ENCODE measurements at places on chromosomes 12 and 14.

GRCh38 chr12:65810036-65810435 is 14.2 kb upstream of the HMGA2 start:
- no peak for DNase-seq

GRCh38 chr14:30264161-30264560 is 294.8 kb upstream of the G2E3 start:
- no peak for DNase-seq

- DNase-seq = no peak
These were observed 134.4 kb upstream of the OR4E1 start for GRCh38 chr14:21807975-21808374.

DNA sequence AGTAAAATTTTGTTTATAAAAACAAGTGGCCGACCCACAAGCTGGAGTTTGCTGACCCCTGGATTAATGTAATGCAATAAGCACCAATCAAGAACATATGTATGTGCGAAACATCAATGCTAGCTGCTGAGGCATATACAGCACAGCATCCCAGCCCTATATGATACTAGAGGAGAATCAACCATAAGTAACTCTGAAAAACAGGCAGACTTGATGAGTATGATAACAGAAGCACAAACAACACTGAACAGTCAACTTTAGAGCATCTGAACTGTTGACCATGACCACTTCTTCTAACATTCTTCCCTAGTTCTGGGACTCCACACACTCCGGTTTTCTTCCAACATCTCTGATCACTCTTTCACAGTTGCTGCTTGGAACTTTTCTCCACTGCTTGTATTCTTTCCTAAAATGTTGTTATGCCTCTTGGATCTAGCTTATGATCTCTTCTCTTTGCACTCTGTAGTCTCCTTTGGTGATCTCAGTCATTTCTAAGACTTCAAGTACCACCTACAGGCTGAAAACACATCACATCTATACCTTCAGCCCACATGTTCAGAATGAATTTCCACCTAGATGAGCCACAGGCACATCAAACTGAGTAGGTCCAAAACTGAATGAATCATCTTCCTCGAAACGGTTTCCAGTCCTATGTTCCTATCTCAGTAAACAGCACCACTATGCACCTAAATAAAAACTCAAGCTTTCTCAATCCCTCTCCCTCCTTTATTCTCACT is 57.2 kb downstream of the STXBP6 start:
- DNase-seq = no peak

DNA sequence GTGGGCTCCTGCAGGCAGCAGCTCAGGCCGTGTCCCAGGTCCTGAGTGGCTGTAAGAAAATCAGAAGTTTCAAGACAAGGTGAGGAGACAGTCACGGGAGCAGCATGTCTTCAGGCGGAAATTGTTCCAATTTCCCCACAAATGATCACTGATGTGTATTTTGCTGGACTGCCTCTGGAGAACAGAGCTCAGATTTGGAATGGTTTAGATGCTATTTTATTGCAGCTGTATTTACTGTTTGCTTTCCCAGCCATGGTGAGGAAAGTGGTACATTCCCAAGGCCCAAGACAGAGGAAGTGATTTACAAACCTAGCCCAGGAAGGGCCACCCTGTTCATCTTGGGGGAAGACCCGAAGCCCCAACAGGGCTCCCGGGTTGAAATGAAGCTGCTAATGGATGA is 195.6 kb downstream of the CHST11 start:
- DNase-seq = no peak

DNA sequence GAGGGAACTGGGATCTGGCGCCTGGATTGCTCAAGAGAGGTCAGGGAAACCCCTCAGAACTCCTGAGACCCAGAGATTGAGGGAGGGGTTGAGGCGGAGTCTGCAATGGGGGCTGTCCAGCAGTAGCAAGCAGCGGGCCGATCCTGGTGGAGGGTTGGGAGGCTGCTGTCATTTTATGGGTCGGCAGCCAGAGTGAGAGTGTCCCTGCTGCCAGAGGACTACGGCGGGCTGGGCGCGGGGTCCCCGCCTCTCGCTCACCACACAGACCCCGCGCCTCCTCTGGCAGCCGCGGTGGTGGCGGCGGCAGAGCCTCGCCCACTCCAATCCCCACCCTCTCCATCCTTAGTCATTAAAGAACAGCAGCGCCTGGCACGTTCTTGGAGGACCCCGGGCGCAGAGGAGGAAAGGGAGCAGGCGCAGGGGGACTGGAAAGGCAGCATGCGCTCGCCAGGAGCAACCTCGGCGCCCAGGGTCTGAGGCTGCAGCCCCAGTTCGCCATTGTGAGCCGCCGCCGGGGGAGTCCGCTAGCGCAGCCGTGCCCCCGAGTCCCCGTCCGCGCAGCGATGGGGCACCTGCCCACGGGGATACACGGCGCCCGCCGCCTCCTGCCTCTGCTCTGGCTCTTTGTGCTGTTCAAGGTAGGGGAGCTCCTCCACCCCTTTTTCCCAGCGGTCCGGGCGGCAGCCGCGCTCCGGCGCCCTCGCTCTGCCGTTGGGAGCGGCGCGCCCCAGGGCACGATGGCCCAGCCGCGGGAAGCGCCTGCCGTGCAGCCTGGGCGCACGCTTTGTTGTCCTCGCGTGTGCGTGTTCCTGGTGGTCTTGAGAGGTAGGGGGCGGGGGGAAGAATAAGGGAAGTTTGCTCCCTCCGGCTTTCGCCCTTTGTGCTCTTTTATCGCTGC is at the start of gene PTPRO:
Gene PTPRO, plus strand, starts transcription at position 345 of the 898 bp plus-strand sequence.
- DNase-seq = no peak

DNA sequence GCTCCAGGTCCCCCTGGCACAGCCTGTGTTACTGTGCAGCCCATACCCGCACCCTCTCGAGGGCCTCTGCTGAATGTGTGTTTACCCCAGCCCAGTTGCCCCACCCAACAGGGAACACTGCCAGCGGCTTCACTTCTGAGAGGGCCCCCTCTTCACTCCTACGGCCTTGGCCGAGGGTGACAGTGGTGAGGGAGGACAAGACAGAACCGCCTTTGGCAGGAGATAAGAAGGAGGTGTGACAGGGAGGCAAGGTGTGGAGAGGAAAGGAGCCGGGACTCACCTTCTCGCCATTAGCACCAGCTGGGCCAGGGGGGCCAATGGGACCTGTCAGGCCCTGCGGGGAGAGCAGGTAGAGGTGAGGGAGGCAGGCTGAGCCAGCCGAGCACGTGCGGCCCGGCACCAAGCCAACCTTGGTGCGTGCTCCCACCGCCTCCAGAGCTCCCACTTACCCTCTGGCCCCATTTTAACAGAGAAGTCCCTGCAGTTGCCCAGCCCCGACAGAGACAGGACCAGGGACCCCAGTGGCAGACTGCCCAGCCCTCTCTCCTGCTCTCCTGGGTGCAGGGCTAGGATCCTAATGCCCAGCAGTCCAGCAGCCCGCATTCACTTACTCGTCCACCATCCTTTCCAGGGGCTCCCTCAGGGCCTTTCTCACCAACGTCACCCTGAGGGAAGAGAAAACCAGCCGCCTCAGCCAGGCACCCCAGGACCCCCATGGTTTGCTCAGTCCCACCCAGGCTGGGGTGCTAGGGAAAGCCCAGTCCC is 18.3 kb downstream of the TMEM106C start:
- DNase-seq = no peak

- DNase-seq = peak; percentile 4
These were observed 1.5 kb downstream of the ATP2B1 start for GRCh38 chr12:89706986-89707702.

- no peak for DNase-seq
These were observed 9.4 kb upstream of the GPR68 start for GRCh38 chr14:91253795-91254323.

DNA sequence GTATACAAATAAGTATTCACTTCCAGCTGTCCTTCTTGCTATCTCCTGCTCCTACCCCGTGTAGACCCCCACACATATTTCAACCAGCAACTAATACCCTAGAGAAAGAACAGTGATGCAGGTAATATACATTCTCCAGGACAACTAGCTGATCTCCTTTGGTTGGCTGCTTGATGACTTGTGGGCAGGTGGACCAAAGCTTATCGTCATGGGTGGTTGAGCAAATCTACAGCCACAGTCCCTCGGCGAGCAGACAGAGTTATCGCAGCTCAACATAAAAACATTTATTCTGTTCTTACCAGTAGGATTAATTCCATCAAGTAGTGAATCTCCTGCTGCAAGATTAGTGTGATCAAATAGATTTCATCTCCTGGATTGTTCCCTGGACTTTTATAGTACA is 314.3 kb downstream of the TMEM132D start:
- DNase-seq = no peak

GRCh38 chr14:75941030-75941429 is 40.8 kb downstream of the TGFB3 start:
- no peak for DNase-seq

DNA sequence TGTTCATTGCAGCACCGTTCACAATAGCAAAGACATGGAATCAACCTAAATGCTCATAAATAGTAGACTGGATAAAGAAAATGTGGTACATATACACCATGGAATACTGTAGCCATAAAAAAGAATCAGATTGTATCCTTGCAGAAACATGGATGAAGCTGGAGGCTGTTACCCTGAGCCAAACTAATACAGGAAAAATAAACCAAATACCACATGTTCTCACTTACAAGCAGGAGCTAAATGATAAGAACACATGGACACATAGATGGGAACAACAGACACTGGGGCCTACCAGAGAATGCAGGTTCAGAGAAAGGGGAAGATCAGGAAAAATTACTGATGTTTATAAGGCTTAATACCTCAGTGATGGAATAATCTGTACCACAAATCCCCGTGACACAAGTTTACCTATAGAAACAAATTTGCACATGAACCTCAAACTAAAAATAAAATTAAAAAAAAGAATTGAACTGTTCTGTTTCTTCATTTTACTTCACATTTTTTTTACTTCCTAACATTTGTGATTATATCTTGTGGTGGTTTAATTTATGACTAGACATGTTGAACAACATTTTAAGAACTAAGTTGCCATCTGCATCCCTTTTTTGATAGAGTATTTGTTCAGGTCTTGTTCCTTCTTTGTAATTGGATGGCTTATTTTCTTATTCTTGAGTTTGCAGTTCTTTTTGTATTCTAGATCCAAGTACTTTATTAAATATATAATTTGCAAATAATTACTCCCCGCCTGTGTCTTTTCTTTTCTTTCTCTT is 835.2 kb downstream of the FSCB start:
- DNase-seq = no peak

DNA sequence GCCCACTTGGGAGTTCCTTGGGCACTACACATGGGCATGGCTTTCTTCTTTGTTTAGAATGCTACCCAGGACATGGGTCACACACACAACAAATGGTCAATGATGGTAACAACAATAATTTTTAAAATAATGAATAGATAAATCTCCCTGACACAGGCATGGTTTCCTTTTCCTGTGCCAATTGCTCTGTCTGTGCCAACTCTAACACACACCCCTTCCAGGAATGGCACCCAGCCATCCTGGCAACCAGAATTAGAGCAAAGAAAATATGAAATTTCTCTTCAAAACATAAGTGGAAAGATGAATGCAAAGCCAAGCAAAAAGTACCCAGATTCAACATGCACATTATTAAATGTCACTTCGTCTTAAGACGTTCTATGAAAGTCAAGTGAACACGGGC is 104.9 kb upstream of the SOX5 start:
- DNase-seq = no peak

DNA sequence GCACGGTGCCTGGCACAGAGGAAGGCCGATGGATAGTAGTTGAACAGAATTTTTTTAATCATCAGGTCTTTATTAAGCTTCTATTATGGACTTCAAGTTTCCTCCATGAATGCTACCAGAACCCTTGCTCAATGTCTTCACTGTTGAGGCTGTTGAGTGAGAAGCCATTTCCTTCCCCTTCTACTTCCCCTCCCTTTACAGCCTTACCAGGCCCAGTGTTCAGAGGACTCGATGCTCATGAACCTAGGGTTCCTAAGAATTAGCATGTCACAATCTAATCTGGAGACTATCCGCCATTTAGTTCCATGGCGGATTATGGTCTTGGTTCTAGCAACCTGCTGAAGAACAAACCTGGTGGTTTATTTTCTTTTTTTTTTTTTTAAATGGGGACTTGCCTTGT is 17.7 kb downstream of the ETV6 start:
- DNase-seq = no peak

- no peak for DNase-seq
These were observed 4.8 kb downstream of the TULP3 start for GRCh38 chr12:2895511-2895910.

DNA sequence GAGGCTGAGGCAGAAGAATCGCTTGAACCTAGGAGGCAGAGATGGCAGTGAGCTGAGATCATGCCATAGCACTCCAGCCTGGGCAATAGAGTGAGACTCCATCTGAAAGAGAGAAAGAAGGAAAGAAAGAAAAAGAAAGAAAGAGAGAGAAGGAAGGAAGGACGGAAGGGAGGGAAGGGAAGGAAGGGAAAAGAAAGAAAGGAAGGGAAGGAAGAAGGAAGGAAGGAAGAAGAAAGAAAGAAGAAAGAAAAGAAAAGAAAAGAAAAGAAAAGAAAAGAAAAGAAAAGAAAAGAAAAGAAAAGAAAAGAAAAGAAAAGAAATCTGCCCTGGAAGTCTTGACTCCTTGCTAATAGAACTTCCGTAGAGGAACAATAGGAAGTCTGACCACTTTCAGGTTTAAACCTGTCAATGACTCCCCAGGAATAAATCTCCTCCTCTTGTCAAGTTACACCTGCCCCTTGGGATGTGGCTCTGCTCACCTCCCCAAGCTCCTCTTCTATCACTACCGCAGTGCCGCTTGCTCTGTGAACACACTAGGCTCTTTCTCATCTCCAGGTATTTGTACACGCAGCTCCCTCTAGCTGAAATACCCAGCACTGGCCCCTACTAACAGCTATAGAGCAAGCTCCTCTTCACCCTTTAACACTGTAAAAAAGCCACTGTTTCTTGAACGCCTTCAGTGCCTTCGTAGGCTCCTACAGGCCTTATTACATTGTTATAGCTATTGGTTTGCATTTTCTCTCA is 773.1 kb upstream of the TBX3 start:
- DNase-seq = no peak

GRCh38 chr14:77988096-77988870 is 181.9 kb upstream of the NRXN3 start:
- no peak for DNase-seq

- no peak for DNase-seq
These were observed 117.5 kb downstream of the DYRK2 start for GRCh38 chr12:67765776-67766766.

DNA sequence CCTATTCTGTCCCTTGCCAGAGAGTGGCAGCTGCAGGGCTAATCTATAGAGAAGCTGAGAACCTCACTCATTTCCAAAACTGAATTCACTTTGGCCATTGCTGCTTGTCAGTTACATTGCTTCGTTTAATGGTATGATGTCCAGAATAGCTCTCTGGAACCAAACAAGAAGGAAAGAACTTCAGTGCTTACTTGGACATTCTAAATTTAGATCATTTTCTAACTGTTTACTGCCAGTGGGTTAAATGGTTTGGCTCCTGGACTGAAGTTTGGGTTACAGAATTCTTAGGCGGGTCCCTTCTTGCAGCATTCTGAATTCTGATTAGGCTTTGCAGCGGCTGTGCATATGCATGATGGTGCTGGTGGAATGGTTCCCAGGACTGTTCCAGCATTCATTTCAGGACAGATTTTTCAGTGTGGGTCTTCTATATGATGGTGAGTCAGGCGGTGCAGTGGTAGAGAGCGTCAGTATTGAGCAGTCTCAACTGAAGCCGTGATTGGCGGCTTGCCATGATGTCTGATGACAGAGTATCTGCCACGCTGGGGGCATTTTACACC is 148.7 kb downstream of the DYRK2 start:
- no peak for DNase-seq
